Fibroblast of pulmonary artery (primary cell): ENCODE measurements at places on chromosomes 2 and 18.
A peak's percentile ranks its signal among the peaks of the same experiment; 100 is the strongest.

- peak; percentile 40 for DNase-seq
These were observed 192.0 kb upstream of the TANK start for GRCh38 chr2:160968183-160968582.

GRCh38 chr2:66869076-66869475, 434.2 kb downstream of the MEIS1 start:
- peak; percentile 61 for DNase-seq

GRCh38 chr2:168482952-168483831, 27.1 kb downstream of the CERS6 start:
- DNase-seq = no peak

- no peak for DNase-seq
These were observed 15.2 kb upstream of the SCLY start for GRCh38 chr2:238045575-238045974.

GRCh38 chr2:234570476-234570875, 73.6 kb upstream of the ARL4C start:
- no peak for DNase-seq

DNA sequence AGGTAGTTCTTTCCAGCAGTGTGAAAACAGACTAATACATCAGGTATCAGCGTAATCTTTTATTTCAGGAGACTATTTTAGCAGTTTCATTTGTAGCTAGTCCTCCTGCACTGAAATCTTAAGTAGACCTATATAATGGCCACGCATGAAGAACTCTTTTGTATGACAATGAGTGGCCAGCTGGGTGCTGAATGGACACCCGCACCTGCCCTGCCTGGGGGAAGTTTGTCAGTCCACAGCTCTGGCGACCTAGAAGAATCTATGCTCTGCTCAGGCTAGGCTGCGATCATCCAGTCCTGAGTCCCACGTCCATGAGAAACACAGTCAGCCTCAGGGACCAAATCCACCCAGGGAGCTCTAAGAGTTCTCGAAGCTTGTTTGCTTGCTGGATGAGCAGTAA, 709.2 kb upstream of the ID2 start:
- no peak for DNase-seq
